ENCODE measurements at places on chromosomes 2 and 18.

DNA sequence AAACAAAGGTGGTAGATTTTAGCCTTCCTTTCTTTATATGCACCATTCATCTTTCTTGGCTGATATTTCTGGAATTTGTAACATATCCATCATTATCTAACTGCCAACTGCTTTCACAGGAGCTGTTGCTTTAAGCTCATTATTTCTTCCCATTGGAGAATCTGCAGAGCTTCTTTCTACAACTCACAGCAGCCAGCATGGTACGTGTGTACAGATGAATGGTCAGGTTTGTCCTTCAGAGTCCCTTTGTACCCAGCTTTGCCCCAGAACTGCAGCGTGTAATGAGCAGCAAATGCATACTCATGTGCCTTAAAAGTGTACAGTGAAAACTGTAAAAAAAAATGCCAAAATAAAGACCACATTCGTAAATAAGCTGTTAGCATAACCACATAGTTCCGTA, 260.9 kb downstream of the FIGN start:
- no peak for DNase-seq

- DNase-seq: no peak
These were observed 154.7 kb downstream of the MBD2 start for GRCh38 chr18:54069729-54070128.

GRCh38 chr2:138767101-138767500, 13.1 kb downstream of the NXPH2 start:
- no peak for DNase-seq

DNA sequence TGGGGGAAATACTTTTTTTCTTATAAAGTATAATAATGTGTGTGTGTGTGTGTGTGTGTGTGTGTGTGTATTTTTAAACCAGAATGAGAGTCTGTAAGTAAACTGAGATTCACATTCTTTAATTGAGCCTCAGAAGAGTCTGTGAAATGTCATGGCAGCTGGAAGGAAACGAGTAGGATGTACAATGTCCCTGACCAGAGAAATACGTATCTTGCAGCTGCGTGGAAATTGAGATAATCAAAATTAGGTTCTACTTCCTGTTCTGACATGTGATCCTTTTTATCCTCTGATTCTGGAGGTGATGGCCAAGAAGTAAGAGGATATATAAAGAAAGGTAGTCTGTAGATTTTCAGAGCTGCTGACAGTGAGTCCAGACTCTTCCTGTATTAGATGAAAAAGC, 50.0 kb downstream of the SH3RF3 start:
- DNase-seq: no peak

DNA sequence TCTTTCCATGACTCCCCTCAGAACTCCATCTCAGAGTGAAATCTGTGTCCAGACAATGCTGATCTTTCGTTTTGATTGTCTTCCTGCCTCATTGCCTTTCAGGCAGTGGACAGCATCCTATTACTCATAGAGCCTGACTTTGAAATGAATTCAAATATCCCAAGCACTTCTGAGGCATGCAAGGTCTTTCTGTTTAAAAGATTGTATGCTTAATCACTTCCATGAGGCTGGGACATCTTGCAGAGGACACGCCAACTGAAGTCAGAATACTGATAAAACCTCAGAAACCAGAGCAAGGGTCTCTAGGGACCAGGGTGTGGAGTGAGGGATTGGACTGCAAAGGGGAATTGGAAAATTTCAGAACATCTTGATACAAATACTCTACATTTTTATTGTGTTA, 836.5 kb upstream of the ID2 start:
- no peak for DNase-seq
